ENCODE measurements at places on chromosomes 16 and 17.

GRCh38 chr16:31025339-31025738 is 8.0 kb upstream of the STX4 start:
- no peak for DNase-seq

DNA sequence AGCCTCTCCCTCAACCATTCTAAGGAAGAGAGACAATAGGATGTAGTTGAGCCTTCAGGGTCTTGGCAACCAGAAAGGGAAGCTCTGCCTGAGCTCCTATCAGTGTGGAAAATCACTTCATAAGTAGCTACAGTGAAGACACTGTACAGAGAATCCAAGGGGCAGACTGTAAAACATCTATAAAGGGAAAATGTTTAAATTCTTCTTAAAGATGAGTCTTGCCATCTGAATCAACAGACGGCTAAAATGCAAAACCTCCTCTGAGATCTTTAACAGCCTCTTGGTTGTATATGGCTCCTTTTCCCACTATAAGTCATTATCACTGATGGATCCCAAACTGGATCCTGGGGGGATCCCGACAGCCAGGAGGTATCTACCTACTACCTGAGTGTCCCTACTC is 239.2 kb upstream of the SOX9 start:
- no peak for DNase-seq

DNA sequence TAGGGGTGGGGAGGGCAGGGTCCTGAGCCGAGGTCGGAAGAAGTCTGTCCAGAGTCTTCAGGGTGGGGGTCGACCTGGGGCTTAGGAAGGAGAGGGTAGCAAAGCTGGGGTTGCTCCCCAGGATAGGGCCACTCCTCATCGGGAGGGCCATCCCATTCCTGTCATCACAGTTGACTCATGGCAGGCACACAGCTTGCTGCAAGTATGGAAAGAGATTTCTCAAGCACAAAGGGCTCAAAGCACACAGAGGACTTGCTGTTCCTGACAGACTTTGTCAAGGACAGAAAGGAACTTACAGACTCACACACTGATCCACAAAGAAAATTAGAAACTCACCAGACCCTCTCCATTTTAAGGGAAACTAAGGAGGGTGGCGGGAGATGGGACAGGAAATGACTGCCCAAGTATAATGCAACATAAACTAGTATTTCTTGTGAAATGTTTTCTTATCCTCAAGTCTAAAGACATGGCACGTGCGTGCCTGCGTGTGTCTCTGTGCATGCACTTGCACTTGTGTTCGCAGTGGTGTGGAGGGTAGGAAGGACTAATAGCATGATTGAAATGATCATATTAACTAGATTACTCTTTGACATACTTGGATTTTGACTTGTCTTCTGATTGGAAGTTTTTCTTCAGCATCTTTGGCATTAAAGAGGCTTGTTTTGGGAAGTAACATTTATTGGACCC is 2.4 kb downstream of the AOC2 start:
- no peak for DNase-seq

DNA sequence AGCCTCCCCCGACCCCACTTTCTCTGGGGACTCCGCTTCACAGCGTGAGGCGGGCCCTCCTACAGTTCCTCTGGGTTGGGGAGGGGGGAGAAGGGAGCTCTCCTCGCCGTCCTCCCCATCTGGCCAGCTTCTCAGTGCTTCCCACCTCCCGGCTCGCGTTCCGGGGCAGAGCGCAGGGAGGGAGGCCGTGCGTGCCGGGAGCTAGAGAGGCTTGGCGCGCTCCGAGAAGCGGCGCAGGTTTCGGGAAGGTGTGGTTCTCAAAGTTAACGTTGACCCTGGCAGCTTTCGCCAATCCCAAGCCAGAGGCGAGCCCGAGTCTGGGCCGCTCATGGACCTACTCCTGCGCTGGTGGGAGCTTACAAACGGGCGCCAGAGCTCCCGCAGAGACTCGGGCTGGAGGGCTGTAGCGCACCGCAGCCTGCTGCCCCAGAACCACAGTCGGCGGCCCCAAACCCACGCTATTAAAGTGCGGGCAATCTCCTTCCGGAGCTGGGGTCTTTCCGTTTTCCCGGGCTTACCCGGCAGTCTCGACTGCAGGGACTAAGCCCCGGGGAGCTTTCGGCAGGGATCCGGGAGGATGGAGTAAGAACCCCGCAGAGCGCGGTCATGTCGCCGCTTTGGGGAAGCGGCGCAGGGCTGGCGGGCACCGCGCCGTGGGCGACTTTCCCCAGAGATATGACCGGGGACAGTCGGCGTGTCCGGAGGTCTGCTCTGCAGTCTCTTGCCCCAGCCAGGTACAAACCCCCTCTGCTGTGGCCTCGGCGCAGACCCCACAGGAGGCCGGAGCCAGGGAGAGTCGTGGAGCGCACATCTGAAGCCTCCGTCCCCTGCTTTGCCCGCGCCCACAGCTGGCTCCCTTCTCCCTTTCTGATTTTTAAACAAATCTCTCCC is 787 bp downstream of the CDH11 start:
- no peak for DNase-seq

DNA sequence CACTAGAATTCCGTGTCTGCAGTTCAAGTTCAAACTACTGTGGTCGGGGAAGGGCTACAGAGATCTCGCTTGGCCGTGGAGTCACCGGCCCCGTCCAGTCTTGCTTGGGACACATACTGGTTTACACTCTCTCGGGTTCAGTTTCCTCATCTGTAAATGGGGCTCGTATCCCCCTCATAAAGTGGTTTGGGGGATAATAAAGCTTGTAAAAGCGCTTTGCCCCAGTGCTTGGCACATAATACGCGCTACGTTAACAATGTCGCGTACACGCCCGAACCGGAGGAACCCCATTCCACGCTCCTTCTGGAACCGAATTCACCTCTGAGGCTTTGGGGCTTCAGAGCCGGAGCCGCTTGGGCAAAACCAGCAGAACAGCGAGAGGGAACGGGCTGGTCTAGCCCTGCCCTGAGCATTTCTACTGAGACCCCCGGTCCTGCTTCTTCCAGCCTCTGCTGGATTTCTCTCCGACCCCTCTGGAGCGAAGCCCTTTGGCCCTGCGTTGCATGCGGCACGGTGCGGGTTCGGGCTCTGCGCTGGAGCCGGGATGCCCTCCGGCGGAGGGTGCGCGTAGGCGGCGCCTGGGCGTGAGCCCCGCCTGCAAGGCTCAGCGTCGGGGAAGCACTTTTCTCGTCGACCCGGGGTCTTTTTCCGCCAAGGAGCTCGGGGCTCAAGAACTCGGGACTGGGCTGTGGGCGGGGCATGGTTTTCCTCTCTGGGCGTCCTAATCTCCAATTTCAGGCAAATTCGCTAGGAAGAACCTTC is 26.1 kb upstream of the HOXB13 start:
- DNase-seq, result no peak

GRCh38 chr16:83870830-83871229 is 28.1 kb upstream of the MLYCD start:
- no peak for DNase-seq

- DNase-seq, result no peak
Measured at GRCh38 chr17:17111401-17112393, 69.4 kb downstream of the MPRIP start.

DNA sequence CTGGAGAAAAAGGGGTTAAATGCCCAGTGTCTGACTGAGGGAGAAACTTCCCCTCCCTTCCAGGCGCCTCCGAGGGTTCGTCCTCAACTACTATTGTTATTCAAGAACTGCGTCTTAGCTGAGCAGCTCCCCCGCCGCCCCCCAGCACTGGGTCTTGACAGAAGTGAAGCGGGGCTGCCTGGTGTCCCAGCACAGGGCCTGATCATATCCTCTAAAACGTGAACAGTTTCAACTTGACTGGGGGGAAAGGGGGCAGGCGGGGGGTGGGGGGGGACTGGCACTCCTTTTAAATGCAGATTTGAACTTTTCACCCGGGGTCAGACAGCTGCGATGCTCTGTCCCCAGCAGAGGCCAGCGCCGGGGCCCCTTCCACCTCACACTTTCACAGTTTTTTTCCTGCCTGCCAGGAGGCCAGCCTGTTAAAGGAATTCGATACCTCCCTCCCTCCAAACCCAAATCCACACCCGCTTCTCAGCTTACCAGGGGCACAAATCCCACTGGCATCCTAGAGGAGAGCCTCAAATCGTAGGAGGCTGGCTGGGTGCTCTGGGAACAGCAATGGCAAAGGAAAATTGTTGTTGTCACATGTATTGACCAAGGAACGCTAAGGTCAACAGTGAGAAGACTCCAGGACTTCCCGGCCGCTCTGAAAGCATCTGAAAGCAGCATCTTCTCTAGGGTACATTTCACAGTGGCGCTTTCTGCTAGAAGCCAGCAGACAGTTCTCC is 14.5 kb downstream of the ZFHX3 start:
- DNase-seq, result no peak

DNA sequence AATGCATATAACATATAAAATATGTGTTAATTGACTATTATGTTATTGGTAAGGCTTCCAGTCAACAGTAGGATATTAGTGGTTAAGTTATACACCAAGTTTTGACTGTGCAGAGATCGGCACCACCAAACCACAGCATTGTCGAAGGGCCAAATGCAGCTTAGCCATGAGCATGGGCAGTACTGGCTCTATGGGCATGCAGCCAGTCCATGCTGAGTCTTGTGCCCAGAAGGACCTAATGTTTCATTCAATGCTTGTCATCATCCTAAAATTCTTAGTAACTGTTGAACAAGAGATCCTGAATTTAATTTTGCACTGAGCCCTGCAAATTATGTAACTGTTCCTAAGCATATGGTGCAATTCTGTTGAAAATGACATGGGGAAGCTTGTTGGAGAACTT is 233.4 kb upstream of the HS3ST3A1 start:
- no peak for DNase-seq

GRCh38 chr16:89700649-89701424 is 668 bp downstream of the SPATA2L start:
- DNase-seq, result no peak

GRCh38 chr17:45867702-45868101 is 23.0 kb downstream of the SPPL2C start:
- no peak for DNase-seq

GRCh38 chr16:9518051-9518450 is 426.6 kb downstream of the HAPSTR1 start:
- DNase-seq, result no peak

DNA sequence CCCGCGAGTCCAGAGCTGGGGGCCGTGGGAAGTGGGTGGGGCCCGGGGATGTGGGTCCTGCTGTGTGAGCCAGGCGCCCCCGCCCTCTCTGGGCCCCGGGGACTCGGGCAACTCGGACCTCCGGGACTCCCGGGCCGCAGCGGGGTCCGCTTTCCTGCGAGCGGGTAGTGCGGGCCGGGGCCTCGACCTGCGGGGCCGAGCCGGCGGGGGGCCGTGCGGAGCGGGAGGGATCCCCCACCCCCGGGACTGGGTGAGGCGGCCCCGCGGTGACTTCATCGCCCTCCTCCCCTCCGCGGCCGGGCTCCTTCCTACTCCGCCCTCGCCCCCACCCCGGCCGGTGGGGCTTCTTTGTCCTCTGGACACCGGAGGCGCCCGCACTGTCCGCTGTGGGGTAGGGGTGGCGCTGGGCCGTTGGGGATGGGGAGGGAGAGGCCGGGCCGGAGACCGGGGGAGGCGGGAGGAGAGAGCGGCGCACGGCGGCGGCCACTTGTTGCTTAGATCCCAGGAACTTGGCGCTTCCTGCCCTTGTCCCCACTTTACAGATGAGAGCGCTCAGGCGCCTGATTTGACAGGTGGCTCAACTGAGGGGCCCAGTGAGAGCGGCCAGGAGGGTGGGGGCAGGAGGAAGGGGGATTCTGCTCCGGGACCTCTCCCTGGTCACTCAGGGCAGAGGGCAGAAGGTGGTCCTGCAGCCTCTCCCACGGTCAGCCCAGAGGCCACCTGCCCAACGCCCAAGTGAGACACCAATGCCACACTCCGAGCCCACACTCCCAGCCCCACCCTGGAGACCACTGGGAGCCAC is 874 bp downstream of the CMTM3 start:
- DNase-seq, result no peak

GRCh38 chr16:70774261-70774660 is 26.7 kb downstream of the VAC14 start:
- no peak for DNase-seq

DNA sequence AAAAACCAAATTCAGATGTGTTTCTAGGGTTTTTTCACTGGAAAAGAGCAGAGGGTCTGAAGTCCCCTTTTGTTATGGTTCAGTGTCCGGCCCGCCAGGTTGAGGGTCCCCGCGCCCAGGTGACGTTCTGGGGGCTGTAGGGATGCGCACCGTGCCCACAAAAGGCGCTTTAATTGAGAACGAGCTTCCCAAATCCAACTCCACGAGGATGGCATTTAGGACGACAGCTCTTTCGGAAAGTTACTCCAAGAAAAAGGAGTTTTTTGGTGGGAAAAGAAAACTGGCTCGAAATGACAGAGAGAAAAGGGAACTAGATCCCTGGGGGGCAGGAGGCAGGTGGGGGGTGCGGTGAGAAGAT is 15.9 kb upstream of the ZFHX3 start:
- no peak for DNase-seq

GRCh38 chr17:61219460-61219859 is 180.2 kb upstream of the TBX2 start:
- no peak for DNase-seq

- DNase-seq, result no peak
Measured at GRCh38 chr16:3595110-3595486, 16.3 kb downstream of the SLX4 start.

DNA sequence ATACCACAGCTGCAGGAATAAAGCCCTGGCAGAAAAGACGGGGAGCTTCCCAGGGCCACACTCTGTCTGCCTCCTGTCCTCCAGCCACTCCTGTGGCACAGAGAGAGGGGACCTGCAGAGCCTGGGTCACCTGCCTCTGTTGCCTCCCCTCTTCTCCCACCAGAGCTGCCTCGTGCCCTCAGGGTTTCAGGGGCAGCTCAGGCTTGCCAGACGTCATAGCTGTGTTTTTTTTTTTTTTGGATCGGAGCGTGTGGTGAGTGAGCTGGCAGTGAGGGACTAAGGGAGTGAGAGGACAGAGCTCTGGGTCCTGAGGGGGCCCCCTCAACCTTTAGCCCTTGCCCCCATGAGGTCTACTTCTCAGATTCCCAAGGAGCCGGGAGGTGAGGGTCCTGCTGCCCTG is 2.1 kb downstream of the PIK3R6 start:
- no peak for DNase-seq

GRCh38 chr16:85026703-85027102 is 892 bp upstream of the KIAA0513 start:
- DNase-seq, result no peak

- DNase-seq, result no peak
Measured at GRCh38 chr16:86584071-86584685, 5.8 kb downstream of the FOXL1 start.

- no peak for DNase-seq
Measured at GRCh38 chr17:74339537-74340195, 13.6 kb downstream of the KIF19 start.

DNA sequence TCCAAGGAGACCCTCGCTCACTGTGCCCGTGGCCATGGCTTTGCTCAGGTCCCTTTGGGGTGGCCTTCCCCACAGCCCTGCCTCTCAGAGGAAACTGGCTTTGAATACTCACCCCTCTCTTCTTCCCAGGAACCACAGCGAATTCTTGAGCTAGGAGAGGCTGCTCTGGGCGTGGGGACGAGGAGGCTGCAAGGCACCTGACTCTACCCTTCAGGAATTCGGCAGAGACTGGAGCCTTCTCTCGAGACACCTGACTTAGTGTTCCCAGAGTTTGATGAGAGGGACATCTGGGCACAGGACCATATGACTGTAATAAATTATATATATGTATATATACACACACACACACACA is 6.2 kb downstream of the LLGL2 start:
- DNase-seq, result no peak
